ENCODE measurements at places on chromosomes 5 and 9.

DNA sequence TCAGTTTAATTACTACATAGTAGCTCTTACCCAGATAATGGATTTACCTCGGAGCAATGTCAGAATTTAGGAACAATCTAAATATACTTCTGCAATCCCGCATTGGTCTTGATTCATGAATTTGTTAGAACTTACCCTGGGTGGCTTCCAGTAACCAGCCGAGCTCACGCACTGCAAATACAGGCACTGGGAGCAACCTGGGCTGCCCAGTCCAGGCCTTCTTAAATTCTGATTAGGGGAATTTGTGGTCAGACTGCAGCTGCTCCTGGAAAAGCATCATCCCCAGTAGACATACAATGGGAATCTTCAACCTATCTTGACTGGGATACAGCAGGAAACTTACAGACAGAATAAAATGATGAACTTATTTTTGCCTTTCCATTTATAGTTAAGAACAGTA, 270.3 kb downstream of the SPOCK1 start:
- DNase-seq = no peak

GRCh38 chr5:76514713-76515112, 108.5 kb downstream of the F2RL2 start:
- no peak for DNase-seq

DNA sequence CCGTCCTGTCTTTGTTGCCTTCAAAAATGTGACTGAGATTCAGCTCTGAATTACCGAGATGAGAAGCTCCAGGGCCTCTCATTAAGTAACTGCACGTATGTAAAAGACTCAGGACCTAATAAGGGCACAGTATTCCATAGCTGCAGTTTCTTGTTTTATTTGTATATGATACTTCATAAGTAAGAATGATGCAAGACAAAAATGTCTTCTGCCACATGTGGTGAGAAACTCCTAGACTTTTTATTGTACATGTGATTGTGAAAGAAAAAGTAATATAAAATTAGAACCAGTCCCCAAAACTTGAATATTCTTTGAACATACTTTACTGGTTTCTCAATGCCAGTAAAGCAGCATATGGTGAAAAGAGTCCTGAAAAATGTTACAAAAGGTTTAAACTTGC, 110.1 kb upstream of the OTULINL start:
- no peak for DNase-seq

DNA sequence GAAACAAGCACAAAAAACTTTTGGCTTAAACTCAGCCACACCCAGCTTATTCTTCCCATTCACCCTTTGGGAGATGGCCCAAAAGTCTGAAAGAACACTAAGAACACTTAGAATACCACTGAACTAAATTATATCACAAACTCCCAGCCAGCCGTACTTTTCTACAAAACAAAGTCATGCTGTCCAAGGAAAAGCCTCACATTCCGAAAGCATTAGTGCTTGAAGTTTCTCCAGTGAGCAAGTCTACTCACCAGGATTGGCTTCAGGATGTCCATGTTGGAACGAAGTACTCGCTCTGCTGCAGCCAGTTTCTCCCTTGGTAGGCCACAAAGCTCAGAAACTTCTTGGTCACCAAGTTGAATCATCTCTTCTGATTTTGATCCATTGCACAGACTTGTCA, 69.7 kb downstream of the ABCA1 start:
- DNase-seq = no peak

- peak; percentile 82 for DNase-seq
These were observed 69.8 kb upstream of the CCDC112 start for GRCh38 chr5:115366223-115366622.

GRCh38 chr9:83957248-83957513, 22.8 kb downstream of the HNRNPK start:
- DNase-seq = no peak

Data from hematopoietic multipotent progenitor cell treated with erythropoietin and hydrocortisone succinate and interleukin-3 and kit ligand, for 8 days (in vitro differentiated cells).